COLO829 (cell line): ENCODE measurements at places on chromosomes 7 and 10.
A peak's percentile ranks its signal among the peaks of the same experiment; 100 is the strongest.

GRCh38 chr10:114893251-114893650 lies 44.7 kb upstream of the TRUB1 start:
- no peak for DNase-seq

GRCh38 chr10:99540306-99540656 lies 7.5 kb downstream of the NKX2-3 start:
- DNase-seq, result no peak

- no peak for DNase-seq
Observed at GRCh38 chr10:82721831-82722230, 846.8 kb downstream of the NRG3 start.

DNA sequence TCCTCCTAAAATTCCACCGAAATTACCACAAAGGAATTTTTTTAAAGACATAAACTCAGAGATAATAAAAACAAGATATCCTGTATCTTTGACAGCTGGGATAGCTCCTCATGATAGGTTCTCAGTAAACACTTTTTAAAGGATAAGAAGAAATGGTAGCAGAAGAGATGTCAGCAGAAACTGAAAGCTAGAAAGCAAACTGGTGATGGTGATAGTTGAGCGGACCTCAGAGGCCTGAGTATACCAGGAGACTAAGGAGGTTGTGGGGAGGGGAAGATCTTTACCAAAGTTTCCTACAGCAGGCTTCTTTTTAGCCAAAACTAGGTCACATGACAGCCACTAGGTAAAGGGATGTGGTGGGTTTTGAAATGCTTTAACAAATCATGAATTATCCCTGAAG lies 22.5 kb downstream of the PCGF5 start:
- DNase-seq, result no peak

DNA sequence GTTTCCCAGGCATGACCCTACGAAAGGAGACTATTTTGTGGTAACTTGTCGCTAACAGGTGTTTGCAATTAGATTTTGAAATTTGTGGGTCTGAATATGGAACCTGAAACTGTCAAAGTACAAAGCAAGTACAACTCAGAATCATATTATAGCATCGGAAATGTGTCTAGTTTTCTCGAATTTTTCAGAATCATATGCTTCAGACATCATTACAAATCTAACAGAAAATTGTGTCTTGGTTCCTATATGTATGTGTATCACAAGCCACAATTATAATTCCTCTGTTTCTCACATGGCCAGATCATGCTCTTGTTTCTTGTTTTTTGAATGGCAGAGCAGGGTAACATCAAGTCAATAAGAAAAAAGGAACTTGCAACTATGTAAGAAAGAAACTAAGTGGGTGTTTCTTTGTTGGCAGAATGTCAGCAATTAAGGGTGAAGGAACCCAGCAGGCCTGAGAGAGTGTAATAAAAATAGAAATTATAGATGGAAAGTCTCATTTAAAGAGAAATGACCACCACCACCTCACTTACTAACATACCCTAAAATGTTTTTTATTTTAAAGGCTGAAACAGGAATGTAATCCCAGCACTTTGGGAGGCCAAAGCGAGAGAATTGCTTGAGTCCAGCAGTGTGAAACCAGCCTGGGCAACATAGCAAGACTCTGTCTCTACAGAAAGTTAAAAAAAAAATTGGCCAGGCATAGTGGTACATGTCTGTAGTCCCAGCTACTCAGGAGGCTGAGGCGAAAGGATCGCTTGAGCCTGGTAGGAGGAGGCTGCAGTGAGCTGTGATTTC lies 51.3 kb downstream of the PRTFDC1 start:
- DNase-seq, result no peak

GRCh38 chr10:47235484-47235883 lies 64.5 kb upstream of the GDF10 start:
- DNase-seq, result no peak

DNA sequence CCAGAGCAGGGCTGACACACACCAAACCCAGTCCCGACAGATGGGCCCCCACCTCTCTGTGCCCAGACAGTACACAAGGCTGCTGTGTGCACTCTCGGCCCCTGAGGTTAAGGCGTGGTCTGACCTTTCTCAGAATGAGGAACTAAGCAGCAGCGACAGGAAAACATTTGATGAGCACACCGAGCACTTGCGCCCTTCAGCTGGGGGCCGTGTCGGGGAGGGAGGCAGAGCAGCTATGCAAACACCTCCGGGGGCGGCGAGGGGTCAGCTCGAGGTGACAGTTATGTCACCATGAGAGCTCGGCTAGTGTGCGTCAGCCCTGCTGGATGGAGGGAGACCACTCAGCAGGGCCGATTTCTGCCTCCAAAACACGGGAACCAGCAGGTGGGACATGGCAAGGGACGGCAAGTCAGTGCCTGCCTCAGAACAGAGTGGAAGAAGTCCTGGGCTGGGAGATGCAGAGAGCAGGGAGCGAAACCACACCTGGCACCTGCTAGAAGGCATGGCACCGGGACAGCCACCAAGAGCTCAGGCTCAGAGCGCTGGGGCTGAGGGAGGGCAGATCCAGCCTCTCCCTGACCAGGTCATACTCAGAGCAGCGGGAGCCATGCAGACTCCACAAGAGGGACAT lies 57.4 kb downstream of the CHST15 start:
- no peak for DNase-seq

DNA sequence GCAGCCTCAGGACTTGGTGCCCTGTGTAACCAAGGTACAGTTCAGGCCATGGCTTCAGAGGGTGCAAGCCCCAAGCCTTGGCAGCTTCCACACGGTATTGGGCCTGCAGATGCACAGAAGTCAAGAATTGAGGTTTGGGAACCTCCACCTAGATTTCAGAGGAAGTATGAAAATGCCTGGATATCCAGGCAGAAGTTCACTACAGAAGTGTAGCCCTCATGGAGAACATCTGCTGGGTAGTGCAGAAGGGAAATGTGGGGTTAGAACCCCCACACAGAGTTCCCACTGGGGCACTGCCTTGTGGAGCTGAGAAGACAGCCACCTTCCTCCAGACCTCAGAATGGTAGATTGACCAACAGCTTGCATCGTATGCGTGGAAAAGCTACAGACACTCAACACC lies 3.4 kb upstream of the SEM1 start:
- DNase-seq, result no peak

GRCh38 chr10:124701881-124702656 lies 42.1 kb downstream of the FAM53B start:
- DNase-seq, result no peak

- no peak for DNase-seq
Observed at GRCh38 chr10:26950934-26951333, 90.2 kb upstream of the ABI1 start.

DNA sequence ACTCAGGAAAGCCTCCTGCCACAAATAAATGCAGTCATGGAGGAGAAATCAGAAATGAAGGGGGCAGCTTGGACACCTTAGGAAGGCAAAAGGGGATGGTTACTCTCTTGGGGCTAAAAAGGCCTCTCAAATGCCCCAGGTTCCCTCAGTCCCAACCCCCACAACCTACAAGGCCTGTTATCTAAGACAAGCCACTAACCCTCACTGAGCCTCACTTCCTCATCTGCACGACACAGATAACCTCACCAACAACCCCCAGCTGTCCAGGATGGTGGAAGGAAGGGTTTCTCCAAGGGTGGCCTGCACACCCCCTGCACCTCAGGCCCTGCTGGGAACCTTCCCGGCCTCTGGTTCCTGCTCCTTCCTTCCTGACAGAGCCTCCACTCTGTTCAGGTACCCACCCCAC lies 29.2 kb downstream of the SORBS1 start:
- no peak for DNase-seq

DNA sequence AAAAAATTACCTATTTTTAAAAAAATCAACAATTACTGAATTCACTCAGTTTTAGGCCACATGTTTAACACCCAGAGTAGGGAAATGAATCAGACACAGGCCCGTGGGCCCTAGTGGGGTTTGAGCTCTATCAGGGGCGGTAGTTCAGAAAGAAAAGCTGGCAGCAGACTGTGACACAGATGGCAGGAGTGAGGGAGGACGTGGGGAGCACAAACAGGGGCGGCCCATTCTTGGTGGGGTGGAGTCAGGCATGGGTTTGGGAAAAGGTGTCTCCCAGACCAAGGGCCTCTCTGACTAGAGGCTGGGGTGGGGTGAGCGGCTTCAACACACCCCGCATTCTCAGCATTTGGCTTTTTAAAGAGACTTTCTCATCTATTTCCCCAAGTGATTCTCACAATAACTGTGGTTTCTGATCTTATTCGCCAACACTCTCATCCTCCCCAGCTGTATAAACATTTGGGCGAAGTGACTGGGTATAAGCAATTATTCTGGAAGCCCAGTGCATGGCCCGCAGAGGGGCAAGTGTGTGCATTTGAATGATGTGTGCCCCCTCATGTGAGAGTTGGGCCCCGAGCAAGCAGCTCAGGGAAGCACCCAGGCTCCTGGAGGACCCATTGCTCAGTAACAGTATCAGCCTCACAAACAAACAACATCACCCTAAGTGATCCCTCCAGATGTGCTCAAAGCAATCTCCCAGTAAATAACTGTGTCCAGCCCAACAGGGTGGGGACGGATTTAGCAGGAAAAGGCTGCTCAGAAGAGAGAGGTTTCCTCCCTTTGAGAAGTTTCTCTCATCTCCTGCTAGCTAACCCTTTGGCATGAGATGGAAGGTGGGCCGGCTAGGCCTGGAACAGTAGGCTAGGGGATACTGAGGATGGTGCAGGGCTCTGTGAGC lies 437.6 kb upstream of the ZMIZ1 start:
- no peak for DNase-seq

DNA sequence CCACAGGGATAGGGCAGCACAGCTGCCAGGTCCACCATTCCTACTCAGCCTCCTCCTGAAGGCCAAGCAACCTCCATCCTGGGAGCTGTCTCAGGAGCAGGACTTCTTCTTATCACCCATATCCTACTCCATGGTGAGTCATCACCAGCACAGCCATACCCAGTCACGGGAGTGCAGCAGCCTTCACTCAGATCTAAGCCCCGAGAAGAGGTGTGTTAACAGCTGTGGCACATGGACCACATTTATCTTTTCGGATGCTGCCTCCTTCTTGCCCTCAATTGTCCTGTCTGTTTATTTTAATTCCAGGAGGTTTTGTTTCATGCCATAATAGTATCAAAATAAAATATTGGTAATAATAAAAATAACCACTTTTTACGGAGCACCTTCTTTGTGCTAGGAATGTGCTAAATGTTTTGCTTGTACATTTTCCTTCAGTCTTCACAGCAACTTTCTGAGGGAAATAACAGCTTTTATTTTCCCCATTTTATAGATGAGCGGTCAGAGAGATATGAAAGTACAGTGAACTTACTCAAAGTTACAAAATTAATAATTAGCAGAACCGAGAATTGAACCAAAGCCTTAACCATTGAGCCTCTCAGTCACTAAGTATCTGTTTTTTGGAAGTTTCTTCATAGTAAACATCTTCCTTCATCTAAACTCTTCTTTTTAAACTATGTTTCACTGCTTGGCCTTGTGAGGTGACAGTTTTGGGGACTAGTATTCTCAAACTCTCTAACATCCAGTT lies 2.5 kb upstream of the KEL start:
- no peak for DNase-seq

- no peak for DNase-seq
Observed at GRCh38 chr10:19077276-19077675, 28.7 kb downstream of the MALRD1 start.

DNA sequence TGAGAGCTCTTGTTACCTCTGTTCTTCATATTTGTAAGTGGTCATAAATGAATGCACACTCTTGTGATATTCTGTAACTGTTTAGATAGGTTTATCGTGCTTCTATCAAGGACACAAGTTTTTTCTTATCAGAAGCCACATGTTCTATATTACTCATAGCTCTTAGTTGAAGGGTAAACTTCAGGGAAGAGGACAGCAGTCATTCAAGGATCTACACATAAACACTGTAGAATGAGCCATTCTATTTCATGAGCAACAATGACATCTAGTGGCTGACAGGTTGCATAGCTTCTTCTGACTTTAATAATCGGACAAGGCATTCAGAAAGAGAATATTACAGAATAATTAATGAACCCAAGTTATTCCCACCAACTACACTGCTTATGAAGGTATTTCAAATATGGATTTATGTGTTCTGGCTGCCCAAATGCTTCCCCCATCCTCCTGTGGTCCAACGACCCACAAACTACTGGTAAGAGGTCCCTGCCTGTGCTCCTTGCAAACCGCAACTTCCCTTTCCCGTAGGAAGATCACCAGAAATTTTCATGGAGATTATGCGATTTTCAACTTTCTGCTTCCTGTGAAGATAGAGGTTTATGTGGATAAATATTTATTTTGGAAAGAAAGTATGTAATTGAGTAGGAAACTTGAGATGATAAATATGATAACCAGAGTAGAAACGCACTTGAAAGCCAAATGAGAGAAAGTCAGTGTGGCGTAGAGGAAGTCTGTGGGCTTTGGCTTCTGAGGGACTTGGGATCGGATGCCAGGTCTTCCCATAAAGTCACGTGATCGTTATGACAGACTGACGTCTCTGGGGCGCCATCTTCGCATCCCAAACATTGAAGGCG lies 16.8 kb upstream of the ABCB5 start:
- DNase-seq, result peak; percentile 83

- DNase-seq, result no peak
Observed at GRCh38 chr10:4978870-4979269, 15.7 kb downstream of the AKR1C1 start.

DNA sequence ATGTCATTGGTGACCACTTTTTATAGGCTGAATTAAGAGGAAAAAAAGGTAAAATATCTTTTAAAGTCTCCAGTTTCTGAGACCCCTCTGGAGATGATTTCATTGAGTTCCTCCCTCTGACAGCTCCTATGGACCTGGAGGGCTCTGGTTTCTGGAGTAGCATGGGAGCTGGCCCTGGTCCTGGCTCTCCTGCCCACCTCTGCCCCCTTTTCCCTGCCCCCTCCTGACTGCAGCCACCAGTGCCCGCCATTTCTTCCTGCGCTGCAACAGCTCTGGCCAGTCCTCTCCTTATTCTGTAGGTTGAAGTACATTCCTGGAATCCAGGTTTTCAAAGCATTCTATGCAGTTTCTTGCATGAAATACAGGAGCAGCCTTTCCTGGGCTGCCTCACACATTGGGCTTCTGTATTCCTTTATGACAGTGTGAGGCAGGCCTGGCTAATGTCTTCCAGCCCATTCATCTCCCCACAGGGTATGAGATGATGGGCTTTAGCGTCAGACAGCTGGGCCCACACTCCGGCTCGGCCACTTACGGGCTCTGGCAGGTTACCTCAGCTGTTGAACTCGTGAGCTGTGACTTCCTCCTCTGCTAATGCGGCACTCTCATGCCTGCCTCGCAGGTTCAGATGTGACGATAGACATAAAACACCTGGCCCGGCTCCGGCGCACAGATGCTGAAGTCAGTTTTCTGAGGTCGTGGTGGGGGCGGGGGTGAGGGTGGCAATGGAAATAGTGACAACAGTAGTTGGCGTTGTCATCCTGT lies 101.7 kb downstream of the MGMT start:
- DNase-seq, result no peak

DNA sequence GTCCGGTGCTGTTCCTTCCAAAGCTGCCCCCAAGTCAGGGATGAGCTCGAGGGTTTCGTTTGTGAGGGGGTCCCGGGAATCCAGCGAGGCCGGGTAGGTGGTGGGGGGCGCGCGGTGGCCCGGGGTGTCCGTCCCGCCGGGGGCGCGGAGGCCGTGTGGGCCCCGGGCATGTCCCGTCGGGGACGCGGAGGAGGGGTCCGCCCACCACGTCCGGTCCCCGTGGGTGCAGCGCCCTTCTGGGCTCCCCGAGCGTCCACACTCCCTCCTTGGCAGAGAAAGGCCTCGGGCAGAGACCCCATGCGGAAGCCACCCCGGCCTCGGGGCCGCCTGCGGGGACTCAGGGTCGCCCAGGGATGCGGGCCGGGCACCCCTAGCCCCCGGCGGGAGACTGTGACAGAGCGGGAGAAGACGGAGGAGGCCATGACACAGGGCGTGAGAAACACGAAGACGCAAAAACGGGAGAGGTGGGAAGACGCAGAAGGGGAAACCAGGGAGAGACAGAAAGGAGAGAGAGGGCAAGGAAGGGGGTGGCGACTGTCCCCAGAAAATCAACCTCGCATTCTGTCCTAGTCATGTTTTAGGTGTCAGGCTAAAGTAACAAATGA lies 640 bp upstream of the ZNF425 start:
- no peak for DNase-seq
